ENCODE measurements at places on chromosomes 3 and 15. TPM values are rescaled to one million over a fixed set of nuclear protein-coding genes. Genes with fewer than 3 reads are reported as not detected.

Gene DVL3
- 97.5 TPM for polyA plus RNA-seq

Gene IGSF11
- 4.3 TPM for polyA plus RNA-seq

Gene GABRG3
- polyA plus RNA-seq, result 1.4 TPM

Gene TMEM40
- 1.7 TPM for polyA plus RNA-seq
